Activated CD4-positive, alpha-beta T cell treated with anti-CD3 and anti-CD28 coated beads, Interleukin-2, amount 10 ng/mL, durations not matched to agents 7 days and 5 days (primary cell): ENCODE measurements at places on chromosomes 5 and 9. TPM values are rescaled to one million over a fixed set of nuclear protein-coding genes. Genes with fewer than 3 reads are reported as not detected.

DNA sequence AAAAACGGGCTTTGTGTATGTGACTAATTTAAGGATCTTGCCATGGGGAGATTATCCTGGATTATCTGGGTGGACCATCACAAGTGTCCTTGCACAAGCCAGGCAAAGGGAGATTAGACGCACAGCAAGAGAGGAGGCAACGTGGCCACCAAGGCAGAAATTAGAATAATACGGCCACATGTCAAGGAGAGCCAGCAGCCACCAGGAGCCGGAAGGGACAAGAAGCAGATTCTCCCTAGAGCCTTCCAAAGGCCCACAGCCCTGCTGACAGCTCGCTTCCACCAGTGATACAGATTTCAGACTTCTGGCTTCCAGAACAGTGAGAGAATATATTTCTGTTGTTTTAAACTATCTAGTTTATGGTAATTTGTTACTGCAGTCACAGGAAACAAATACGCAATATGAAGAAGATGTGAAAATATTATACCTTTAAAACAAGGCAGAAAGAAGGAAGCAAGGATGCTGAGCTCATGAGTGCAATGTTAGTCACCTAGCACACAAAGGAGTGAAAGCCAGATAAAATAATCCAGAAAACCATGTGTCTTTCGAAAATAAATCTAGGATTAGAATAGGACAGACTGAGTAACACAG lies 28.7 kb upstream of the F2RL1 start:
- peaks cover 3% of the 10 kb centered on the region for H3K27me3 ChIP-seq
- no peak for DNase-seq
- no peaks in the 10 kb centered on the region for H3K36me3 ChIP-seq
- no peak overlapping the region for H3K27ac ChIP-seq
- H3K4me1 ChIP-seq, result peaks cover 13% of the 10 kb centered on the region
- H3K4me3 ChIP-seq, result no peak overlapping the region

- H3K36me3 ChIP-seq, result peaks cover 8% of the 10 kb centered on the region
- DNase-seq, result no peak
- H3K27me3 ChIP-seq, result no peaks in the 10 kb centered on the region
- peaks cover 3% of the 10 kb centered on the region for H3K4me1 ChIP-seq
- H3K4me3 ChIP-seq, result no peak overlapping the region
These were observed 17.7 kb downstream of the ISOC1 start for GRCh38 chr5:129112295-129112694.

The FABP6 gene
- not detected for total RNA-seq

GRCh38 chr5:155878991-155879575 lies 447.9 kb upstream of the SGCD start:
- DNase-seq, result no peak
- no peaks in the 10 kb centered on the region for H3K36me3 ChIP-seq
- no peaks in the 10 kb centered on the region for H3K27me3 ChIP-seq
- no peaks in the 10 kb centered on the region for H3K4me1 ChIP-seq
- H3K27ac ChIP-seq, result no peak overlapping the region

DNA sequence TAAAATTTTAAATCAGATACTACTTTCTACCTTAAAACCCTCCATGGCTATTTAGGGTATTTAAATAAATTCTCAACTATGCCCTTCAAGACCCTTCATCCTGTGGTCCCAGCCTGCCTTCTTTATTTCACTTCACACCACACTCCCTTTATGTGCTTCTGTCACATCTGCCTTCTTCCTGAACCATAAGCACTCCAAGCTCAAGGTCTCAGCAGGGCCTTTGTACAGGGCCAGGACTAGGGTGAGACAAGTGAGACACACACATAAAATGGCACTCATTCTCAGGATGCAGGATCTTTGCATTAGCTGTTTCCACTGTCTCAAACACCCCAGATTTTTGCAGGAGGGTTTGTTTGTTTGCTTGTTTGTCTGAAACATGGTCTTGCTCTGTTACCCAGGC lies 7.6 kb downstream of the ITK start:
- peaks cover 75% of the 10 kb centered on the region for H3K4me1 ChIP-seq
- H3K27me3 ChIP-seq, result no peaks in the 10 kb centered on the region
- peak overlapping the region; percentile 97 for H3K4me3 ChIP-seq
- H3K36me3 ChIP-seq, result peaks cover 90% of the 10 kb centered on the region
- DNase-seq, result no peak

- no peak overlapping the region for H3K27ac ChIP-seq
- no peaks in the 10 kb centered on the region for H3K4me1 ChIP-seq
- H3K27me3 ChIP-seq, result no peaks in the 10 kb centered on the region
- DNase-seq, result no peak
- no peaks in the 10 kb centered on the region for H3K36me3 ChIP-seq
These were observed 29.6 kb upstream of the FCN2 start for GRCh38 chr9:134851020-134851419.

DNA sequence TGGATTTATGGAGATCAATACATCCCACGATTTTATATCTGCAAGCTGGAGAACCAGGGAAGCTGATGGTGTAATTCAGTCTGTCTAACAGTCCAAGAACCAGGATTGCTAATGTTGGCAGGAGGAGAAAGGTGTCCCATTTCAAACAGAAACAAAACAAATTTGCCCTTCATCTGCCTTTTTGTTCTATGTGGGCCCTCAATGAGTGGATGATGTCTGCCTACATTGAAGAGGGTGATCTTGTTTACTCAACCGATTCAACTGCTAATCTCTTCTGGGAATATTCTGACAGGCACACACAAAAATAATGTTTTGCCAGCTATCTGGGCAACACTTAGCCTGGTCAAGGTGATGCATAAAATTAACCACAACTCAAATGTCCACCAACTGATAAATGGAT lies 65.1 kb upstream of the IL33 start:
- H3K36me3 ChIP-seq, result no peaks in the 10 kb centered on the region
- no peak for DNase-seq
- H3K27me3 ChIP-seq, result peaks cover 14% of the 10 kb centered on the region
- no peaks in the 10 kb centered on the region for H3K4me1 ChIP-seq
- H3K4me3 ChIP-seq, result no peak overlapping the region
- no peak overlapping the region for H3K27ac ChIP-seq

DNA sequence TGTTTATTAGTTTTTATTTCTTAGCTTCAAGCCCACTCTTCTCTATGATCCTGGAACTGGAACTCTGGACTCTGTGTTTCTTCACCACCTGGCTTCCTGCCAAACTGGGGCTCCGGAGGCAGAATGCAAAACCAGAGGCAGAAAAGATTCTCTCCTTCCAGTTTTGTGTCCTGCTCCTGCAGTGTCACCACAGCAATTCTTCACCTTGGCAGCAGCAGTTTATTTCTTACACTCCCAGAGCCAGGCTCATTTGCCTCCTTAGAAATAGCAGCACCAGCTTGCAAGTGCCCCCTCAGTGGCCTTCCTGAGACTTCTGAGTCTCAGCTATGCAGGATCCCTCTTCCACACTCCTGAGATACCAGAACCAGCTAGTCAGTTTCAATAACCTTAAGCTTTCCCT lies 26.7 kb upstream of the CAMK4 start:
- H3K4me1 ChIP-seq, result peaks cover 2% of the 10 kb centered on the region
- H3K27me3 ChIP-seq, result peaks cover 13% of the 10 kb centered on the region
- no peak overlapping the region for H3K4me3 ChIP-seq
- H3K36me3 ChIP-seq, result no peaks in the 10 kb centered on the region
- no peak for DNase-seq

DNA sequence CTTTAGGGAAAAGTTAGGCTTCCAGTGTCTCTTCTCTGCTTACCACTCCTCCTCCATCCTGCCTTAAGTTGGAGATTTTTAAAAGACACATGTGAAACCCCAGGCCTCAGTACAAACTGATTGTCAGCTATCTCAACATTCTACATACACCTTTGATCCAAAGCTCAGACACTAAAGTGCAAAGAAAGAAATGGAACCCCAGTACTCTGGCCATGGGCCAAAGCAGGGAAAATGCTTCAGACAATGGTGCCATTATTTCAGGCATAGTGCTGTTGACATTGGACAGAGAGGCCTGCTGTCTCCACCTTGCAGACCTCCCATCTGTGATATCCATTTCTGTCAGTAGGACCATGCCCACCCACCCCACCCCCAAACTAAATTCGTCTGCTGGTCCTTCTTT lies 49.1 kb downstream of the G3BP1 start:
- no peaks in the 10 kb centered on the region for H3K27me3 ChIP-seq
- DNase-seq, result no peak
- no peak overlapping the region for H3K4me3 ChIP-seq
- no peak overlapping the region for H3K27ac ChIP-seq

The OMD gene
- total RNA-seq, result not detected

GRCh38 chr5:10607666-10608073 lies 43.8 kb downstream of the ANKRD33B start:
- no peak overlapping the region for H3K4me3 ChIP-seq
- no peak overlapping the region for H3K27ac ChIP-seq
- DNase-seq, result no peak
- no peaks in the 10 kb centered on the region for H3K27me3 ChIP-seq
- no peaks in the 10 kb centered on the region for H3K36me3 ChIP-seq

The NUTM2G gene
- not detected for total RNA-seq

DNA sequence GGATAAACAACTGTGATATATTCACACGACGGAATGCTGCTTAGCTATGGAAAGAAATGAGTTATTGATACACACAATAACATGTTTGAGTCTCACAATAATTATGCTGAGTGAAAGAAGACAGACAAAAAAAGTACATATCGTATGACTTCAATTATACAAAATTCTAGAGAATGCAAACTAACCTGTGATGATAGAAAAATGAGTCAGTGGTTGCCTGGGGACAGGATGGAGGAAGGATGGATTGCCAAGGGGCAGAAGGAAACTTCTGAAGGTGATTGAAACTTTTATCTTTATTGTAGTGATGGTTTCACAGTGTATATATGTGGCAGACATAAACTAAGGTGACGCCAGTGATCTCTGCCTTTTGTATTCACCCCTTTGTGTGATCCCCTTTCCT lies 7.5 kb upstream of the CARTPT start:
- no peak for DNase-seq
- H3K4me3 ChIP-seq, result no peak overlapping the region
- H3K27me3 ChIP-seq, result peaks cover 39% of the 10 kb centered on the region
- no peaks in the 10 kb centered on the region for H3K4me1 ChIP-seq
- no peaks in the 10 kb centered on the region for H3K36me3 ChIP-seq

DNA sequence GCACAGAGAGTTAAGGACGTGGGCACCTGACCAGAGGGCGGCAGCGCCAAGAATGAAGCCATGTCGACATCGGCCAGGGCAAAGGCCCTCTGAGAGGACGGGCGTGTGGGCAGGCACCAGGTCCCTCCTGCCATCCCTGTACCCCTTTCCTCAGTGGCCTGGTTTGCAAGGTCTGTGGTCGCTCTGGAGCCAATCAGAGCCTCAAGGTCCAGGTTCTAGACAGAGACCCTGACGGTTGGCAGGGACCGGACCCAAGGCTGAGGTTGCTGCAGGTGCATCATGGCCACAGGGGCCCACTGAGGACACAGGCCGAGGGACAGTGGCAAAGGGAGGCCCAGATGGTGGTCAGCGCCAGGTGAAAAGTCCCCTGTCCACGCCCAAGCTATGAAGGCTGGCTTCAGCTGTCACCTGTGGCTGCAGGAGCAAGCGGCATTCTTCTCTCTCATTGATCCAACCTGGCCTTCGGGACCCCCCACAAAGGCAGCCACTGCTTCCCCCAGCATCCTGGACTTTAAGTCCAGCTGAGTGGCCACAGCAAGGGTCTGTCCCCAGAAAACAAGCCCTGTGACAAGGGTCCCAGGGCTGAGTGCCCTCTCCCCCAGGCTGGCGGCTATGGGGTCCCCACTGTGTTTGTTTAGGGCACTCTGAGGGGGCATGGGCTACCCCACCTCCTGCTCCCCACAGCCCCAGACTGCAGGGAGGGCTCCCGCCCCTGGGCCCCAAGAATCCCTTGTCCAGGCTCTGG lies 48.9 kb downstream of the VAV2 start:
- H3K36me3 ChIP-seq, result no peaks in the 10 kb centered on the region
- H3K27me3 ChIP-seq, result no peaks in the 10 kb centered on the region
- H3K4me1 ChIP-seq, result no peaks in the 10 kb centered on the region
- no peak overlapping the region for H3K27ac ChIP-seq

DNA sequence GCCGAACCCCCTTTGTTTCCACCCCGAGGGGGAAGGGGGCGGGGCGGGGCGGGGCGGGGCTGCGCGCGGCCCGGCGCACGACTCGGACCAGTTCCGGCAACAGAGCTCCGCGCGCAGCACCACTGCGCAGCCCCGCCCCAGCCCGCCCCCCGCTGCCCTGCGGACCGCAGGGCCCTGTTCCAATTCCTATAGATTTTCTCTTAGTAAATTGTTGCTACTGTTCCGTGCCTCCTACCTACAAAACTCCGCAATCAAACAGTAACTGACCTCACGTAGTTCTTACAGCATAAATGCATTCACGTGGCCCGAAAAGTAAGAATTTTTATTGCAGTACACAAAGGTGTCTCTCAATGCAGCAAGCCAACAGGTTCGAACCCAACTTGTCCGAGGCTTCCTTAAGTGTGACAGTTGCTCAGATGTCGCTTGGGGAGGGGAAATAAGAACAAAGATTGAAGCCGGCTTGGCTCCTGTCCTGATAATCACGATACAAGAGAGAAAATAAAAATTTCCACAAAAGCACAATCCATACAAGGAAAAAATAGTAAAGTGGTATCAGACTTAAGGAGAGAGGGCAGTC lies 1.2 kb upstream of the RNF38 start:
- H3K27ac ChIP-seq, result peak overlapping the region; percentile 96
- no peaks in the 10 kb centered on the region for H3K27me3 ChIP-seq
- peak overlapping the region; percentile 95 for H3K4me3 ChIP-seq
- peaks cover 35% of the 10 kb centered on the region for H3K4me1 ChIP-seq
